HT1080 (cell line): ENCODE measurements at places on chromosomes 3 and 15.

GRCh38 chr3:11539677-11540076, 104.0 kb downstream of the VGLL4 start:
- no peak for DNase-seq

DNA sequence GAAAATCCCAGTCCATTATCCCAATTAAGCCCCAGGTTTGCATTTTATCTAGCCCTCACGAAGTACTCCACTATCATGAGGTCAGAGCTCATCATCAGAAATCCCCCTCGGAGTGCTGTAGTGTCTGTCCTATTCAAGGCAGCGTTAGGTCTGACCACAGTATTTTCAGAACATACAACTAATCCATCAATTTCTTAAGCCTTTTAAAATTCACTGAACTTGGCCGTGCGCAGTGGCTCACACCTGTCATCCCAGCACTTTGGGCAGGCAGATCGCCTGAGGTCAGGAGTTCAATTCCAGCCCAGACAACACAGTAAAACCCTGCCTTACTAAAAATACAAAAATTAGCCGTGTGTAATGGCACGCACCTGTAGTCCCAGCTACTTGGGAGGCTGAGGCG, 11.9 kb downstream of the VGLL4 start:
- no peak for DNase-seq

DNA sequence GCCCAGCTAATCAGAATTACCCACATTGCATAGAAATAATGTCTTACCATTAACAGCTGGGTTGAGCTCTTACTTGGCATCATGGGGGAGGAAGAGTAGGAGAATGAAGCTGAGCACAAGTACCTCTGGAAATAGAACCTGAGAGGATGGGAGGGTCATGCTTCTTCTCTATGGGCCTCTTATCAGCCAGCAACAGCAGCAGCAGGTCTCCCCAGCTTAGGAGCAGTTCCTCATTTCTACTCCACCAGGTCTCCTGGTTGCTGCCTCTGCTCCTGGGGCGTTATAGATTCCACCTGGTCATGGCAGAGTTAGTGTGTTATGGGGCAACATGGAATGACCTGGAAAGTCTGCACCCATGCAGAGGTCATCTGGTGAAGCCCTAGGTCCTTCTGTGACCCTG, 3.4 kb downstream of the FSD2 start:
- no peak for DNase-seq

DNA sequence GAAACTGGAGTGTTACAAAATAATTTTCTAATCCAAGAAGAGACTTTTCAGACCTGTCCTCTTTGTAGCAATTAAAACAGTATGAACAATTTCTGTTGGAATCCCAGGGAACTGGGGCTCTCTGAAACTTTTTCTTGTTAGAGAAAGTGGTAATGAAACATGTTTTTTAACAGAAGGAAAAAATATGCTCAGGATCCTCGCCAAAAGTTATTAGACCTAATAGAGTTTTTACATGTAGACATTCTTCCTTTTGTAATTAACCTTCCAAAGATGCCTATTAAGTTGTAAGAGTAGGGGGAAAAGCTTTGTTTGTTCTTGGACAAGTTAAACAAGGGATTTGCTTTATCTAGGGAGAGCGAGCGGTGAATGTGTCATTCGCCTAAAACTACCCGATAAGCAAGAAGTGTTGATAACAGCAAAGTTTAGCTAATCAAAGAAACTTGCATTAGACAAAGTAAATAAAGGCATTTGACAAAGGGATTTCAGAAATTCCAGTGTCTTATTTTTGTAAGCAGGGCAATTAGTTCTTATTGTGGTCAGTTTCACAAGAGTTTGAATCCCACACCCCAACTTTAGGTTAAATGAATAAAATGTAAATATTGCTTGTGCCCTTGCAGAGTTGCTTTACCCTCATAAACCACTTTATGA, 2.3 kb downstream of the RARB start:
- no peak for DNase-seq

DNA sequence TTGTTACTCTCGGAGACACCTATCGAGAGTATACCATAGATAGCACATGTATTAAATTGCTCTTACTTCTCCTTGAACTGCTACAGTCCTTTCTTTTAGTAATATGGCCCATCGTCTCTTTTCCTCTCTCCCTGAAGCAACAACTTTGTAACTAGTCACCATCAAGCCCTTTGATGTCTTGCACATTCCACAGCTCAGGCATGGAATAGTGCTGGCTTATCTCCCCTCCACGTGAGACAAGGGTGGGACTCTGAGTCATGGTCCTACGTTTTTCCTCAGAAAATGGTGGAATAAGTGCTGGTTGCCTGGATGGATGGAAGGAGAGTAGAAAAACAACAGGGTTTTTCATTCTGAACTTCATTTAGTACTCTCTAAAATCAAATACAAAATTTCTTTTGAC, 163.3 kb upstream of the MBNL1 start:
- DNase-seq: peak; percentile 52

DNA sequence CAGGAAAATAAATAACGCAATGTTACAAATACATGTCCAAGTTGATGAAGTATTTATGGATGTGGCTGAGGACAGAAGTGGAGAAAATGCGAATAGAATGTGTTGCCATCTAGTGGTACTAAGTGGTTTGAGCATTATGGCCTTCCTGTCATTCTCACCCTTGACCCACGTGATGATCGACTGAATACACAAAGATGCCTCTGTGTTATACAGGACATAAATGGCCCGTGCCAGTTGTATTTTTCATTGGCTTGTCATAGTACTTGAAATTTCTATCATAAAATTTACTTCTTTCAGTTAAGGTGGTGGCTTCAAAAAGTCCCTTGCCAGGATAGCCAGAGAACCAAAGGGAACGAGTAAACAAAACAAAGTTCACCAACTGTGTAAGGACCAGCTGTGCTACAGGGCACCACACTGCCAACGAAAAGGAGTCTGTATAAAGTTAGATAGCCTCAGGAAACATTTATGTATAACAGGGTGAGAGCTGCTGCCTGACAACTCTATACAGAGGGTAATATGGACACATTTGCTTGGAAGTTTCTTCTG, 103.7 kb downstream of the MYH15 start:
- DNase-seq: peak; percentile 87

- no peak for DNase-seq
Measured at GRCh38 chr3:123287051-123287961, 85.6 kb downstream of the SEC22A start.

GRCh38 chr3:18307529-18307928, 117.6 kb downstream of the SATB1 start:
- DNase-seq: no peak

- no peak for DNase-seq
Measured at GRCh38 chr15:68739390-68740080, 81.2 kb downstream of the ANP32A start.

DNA sequence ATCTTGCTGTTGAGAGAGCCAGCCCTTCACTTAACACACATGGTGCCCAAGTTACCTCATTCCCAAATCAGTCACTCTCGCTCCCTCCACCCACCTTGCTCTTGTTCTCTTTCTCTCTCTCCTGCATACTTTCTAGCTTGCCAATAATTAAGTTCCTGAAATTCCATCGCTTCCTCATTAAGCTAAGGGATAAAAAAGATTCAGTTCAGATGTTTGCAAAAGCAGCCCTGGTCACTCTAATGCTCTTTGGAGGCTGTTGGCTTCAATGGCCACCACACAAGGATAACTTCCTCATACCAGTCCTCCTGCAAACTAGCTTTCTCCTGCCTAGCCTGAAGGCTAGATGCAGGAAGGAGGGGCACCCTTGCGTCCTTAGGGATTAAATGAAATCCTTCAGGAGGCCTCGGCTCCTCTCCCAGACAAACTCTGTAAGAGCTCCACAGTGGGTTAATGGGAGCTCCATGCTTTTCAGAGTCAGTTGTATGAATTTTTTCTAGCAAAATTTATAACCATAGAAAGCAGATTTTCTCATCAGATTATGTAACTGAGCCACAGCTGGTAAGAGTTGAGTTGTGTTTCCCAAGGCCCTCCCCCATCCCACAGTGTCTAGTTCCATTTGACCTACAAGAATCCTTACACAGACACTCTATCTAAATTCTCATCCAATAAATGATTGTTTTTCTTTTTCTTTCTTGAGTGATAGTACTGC, 176.6 kb upstream of the TRIM42 start:
- no peak for DNase-seq

GRCh38 chr15:74425630-74426029, 8.1 kb downstream of the SEMA7A start:
- DNase-seq: no peak

DNA sequence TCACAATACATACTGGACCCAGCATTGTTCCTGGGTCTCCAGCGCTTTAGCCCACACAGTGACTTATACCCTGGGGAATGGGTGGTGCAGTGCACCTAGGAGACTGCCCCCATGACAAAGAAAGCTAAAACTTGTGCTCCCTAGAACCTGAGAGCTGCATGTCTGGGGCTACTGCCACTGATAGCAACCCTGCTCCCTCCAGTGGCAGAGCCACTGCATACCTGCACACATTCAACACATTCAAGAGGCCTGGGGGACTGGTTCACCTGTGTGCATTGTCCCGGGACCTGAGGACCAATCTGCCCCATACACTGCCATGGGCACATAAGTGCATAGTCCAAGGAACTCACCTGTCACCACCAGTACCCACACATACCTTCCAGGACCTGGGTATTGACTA, 302.7 kb upstream of the MANF start:
- DNase-seq: no peak

- no peak for DNase-seq
Measured at GRCh38 chr3:182631183-182632076, 161.9 kb upstream of the ATP11B start.
